Stimulated activated CD8-positive, alpha-beta memory T cell treated with anti-CD3 and anti-CD28 coated beads, Interleukin-4, amount 100 ng/mL, for 4 hours (primary cell): ENCODE measurements at places on chromosomes 4 and X.

GRCh38 chr4:74031576-74031975, 6.9 kb downstream of the CXCL3 start:
- no peak for DNase-seq

- no peak for DNase-seq
These were observed 494 bp downstream of the SPOCK3 start for GRCh38 chr4:167233685-167234315.

DNA sequence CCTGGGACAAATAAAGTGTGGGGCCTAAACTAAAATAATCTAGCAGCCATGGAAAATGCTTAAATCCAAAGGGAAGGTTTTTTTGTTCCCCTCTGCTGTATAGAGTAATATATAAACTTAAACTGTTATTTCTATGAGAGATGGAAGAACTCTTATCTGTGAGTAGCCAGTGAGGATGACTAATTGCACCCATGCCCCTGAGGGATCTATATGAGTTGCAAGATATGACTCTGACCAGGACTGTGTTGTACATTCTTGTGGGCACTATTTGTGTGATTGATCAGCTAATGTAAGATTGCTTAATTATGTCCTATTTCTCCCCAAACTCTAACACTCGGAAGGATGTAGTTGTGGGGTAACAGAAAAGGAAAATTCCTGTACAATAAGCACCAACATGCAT, 35.2 kb upstream of the AMBN start:
- no peak for DNase-seq

DNA sequence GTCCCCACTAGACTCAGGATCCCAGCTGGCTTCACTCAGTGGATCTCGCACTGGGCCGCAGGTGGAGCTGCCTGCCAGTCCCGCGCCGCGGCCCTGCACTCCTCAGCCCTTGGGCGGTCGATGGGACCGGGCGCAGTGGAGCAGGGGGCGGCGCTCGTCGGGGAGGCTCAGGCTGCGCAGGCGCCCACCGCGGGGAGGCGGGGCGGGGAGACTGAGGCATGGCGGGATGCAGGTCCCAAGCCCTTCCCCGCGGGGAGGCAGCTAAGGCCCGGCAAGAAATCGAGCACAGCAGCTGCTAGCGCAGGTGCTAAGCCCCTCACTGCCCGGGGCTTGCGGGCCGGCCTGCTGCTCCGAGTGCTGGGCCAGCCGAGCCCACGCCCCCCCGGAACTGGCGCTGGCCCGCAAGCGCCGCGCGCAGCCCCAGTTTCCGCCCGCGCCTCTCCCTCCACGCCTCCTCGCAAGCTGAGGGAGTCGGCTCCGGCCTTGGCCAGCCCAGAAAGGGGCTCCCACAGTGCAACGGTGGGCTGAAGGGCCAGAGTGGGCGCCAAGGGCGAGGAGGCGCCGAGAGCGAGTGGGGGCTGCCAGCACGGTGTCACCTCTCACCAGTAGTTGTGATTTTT, 1038.0 kb downstream of the PCDH19 start:
- no peak for DNase-seq
